ENCODE measurements at places on chromosomes 5 and 9.

DNA sequence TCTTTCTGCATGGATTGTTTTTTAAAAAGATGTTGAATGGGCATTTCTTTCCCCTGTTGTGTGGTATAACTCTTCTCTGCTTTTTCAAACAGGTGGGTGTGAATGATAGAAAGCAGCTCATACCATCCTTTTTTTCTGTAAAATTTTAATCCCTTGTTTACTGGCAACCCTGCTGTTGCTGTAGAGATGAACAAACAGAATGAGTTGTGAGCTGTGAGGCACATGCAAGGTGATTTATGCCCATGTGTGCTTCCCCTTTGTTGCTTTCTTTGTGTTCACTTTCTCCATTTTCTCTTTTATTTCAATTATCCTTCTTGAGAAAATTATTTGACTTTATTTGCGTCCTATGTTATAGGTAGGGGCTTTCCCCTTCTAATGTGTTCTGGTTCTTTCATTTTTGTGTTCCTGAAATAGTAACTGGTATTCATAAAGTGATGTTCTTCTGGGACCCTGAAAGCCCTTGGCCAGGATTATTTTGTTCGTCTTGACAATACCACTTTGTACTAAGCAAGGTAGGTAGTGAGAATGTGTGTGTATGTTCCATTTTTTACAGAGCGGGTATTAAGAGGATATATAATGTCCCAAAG lies 79.9 kb downstream of the AOPEP start:
- no peak for DNase-seq

GRCh38 chr5:163562071-163562470 lies 56.7 kb downstream of the MAT2B start:
- no peak for DNase-seq

DNA sequence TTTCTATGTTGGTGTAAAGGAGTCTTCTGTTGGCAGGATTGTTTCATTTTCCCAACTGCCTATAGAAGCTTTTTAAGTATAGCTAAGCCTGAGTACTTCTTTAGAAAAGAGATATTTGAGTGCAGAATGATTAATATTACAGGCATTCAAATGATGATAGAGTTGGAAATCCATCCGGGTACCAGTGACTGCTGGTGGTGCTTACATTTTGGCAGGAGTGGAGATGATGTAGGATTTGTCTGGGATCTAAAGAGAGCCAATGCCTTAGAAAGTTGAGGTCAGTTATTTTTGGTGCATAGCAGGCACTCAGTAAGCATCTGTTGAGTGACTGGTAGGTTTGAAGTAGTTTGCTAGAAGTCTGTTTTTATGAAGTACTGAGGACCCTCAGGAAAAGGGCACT lies 433.5 kb downstream of the DMAC1 start:
- no peak for DNase-seq

DNA sequence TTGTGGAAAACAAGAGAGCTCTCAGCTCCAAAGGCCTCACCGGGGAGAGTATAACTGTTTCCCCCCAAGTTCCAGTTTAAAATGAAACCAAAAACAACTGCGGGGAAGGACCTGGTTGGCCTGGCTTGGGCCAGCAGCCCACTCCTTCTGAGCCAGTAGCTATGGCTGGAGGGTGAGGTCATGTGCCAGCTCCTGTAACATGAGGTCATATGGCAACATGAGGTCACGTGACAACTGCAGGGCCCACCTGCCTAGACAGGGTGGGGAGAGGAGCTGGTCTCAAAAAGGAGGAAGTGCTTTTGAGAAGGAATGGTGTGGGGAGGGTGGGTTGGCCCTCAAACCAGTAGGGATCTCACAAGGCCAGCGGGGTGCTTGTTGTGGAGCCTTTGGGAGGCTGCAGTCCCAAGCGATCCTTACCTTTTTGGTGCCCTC lies 29.3 kb upstream of the CRB2 start:
- no peak for DNase-seq

- no peak for DNase-seq
Observed at GRCh38 chr9:26524267-26524666, 368.3 kb downstream of the CAAP1 start.

DNA sequence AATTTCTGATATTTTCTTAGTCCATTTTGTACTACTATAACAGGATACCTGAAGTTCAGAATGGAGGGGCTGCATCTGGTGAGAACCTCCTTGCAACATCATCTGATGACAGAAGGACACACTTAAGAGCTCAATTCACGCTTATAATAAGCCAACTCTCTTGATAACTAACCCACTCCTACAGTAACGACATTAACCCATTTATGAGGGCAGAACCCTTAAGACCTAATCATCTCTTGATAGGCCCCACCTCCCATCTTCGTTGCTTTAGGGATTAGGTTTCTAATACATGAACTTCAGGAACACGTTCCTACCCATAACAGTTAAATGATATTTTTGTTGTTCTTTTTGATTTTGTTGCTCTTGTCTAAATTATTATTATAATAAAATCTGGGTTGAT lies 69.4 kb downstream of the TNPO1 start:
- DNase-seq: no peak

DNA sequence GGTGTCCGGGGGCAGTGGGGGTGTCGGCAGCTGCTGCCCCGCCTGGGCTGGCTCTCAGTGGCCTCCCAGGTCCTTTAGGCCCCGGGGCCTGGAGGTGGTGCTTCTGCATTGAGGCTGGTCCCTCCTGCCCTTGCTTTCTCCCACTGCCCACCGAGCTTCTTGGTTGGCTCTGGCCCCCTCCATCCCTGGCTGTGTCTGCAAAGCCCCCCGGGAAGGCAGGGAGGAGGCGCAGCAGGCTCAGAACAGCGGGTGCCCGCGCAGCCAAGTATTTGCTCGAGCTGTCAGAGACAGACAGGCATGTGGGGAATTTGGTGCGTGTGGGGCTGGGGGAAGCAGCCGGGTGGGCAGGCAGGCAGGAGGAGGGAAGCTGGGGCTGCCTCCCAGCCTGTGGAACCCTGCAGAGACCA lies 11.5 kb downstream of the CXXC5 start:
- no peak for DNase-seq

- no peak for DNase-seq
Observed at GRCh38 chr5:5678909-5679308, 256.4 kb downstream of the ICE1 start.

GRCh38 chr5:95528565-95528964 lies 26.2 kb downstream of the SKIC3 start:
- no peak for DNase-seq

- no peak for DNase-seq
Observed at GRCh38 chr9:33300546-33300945, 10.2 kb downstream of the NFX1 start.

- no peak for DNase-seq
Observed at GRCh38 chr5:95261437-95262175, 23.3 kb downstream of the MCTP1 start.

- no peak for DNase-seq
Observed at GRCh38 chr5:176620333-176620981, 9.9 kb downstream of the SNCB start.

DNA sequence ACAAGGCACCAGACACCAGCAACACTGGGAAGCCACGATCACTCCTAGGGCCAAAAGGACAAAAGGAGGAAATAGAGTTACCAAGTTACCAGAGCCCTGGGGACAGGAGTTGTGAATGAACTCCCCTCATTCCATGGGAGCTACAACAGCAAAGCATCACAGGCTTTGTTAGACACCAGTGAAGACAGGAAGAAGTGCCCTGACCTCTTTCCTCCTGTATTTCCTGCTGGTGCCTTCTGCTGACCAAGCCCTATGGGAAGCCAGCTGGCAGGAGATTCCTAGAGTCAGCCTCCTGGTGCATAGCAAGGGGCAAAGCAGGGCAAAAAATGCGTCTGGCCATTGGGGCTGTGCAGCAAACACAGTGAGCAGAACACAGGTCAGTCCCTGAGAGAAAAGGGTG lies 374.7 kb downstream of the ZSWIM6 start:
- no peak for DNase-seq

- DNase-seq: no peak
Observed at GRCh38 chr5:117872798-117873368, 1115.5 kb downstream of the DTWD2 start.

GRCh38 chr9:79353856-79354520 lies 217.8 kb upstream of the TLE4 start:
- no peak for DNase-seq

DNA sequence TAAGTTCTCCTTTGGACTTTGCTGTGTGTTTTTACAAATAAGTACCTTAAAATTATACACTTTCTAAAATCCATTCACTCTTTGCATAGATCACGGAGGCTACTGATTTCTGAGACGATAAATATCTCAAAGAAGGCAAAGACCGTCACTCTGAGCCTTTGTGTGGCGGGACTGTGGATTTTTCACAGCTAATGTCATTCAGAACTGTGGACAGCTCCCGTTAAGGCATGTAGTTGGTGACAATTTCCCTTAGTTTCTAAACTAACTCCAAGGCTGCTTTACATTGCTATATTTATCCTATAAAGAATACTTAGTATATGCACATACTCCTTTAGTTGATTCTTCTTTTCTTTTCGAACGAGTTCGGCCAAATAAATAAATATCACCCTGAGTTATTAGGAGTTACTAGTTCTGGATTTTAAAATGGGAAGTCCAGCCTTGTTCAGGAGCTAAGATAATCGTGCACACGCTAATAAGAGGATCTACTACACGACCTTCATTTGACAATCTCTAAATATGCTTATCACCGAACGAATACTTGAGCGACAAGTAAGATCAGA lies 1.8 kb downstream of the HCN1 start:
- DNase-seq: no peak

- DNase-seq: no peak
Observed at GRCh38 chr9:2597483-2597882, 24.1 kb upstream of the VLDLR start.

DNA sequence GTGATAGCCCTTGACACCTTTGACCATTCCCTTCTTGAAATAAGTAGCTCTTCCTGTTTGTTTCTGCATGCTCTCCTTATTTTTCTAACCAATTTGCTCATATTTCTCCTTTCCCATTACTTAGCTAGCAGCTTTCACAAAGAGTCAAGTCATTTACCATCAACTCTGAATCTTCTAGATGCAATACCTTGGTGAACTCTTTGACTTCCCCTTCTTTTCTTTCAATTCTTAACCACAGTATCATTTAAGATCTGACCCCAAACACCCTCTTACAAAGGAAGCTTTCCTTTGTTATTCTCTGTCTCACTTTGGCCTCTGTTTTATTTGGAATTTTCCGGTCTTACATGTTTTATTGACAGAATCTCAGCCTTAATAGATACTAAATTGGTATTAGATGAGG lies 14.0 kb downstream of the NFX1 start:
- no peak for DNase-seq

GRCh38 chr5:146007270-146007669 lies 70.9 kb downstream of the SH3RF2 start:
- DNase-seq: no peak

DNA sequence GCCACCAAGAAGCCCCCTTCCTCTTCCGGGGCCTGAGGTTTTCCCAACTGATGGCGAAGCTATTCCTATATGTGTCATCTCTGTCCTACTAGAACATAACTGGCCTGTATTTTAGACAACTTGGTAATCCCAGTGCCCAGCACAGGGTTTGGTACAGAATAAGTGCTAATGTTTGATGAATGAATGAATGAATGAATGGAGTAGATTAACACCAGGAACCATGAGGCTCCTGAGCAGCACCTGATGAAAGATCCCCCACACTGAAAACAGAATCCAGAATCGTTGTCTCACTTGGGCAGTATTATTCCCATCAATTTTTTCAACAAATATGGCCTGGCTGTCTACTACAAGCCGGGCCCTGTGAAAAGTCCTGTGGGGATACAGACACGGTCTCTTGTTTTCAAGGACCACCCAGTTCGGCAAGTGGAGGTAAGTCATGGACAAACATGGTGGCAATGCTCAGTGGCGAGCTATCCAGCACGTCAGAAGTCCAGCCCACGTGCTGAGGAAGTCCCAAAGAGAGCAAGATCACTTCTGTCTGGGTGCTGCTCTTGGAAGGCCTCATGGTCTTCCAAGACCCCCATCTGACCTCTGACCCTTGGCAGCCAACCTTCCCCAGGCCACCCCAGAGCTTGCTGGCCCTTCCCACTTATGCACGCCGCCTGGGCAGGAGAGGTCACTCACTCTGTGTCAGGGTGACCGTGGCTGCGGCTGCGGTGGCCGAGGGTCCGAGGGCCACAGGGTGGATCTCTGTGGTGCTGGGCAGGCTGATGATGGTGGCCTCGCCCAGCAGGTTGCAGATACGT lies 1.0 kb downstream of the NAIF1 start:
- DNase-seq: peak; percentile 71

DNA sequence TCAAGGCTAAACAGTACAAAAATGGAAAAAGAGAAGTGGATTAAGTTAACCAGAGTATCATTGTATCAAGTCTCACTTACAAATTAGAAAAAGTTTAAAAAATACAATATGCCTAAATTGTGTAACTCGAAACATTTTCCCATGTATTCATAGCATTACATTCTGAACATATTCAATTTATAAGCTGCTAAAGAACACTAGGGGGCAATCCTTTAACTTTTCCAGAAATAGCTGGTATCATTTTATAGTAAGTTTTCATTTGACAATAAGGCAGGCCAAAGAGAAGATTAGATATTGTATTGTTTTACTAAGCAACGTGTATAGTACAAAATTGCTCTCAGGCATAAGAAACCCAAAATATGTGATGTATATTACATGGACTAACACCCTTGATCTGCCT lies 234.6 kb downstream of the ADGRV1 start:
- DNase-seq: no peak

- no peak for DNase-seq
Observed at GRCh38 chr5:5342784-5343183, 79.7 kb upstream of the ICE1 start.

DNA sequence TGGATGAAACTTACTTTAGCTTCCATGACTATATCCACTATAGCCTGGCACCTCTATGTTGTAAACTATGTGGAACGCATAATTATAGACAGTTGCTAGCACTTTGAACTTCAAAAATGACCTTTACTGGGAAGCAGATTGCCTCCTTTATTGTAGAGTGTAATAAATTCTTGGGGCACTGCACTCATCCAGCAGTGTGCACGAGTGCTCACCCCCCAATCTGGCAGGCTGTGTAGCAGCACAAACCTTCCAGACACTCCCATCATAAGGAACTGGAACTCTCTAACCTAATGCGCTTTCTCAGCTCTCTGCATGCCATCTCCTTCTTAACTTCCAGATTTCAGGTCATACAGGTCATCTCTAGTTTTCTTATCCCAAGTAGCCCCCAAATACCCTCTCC lies 1.5 kb upstream of the PDE6A start:
- no peak for DNase-seq

GRCh38 chr5:93209476-93209875 lies 371.5 kb downstream of the NR2F1-AS1 start:
- no peak for DNase-seq

All from ovary (tissue), 10 donors.